ENCODE measurements at places on chromosomes 7 and 10.

- no peak for DNase-seq
Measured at GRCh38 chr7:117126676-117127075, 173.4 kb downstream of the ST7 start.

GRCh38 chr7:150972023-150972468 lies 6.1 kb downstream of the KCNH2 start:
- DNase-seq, result no peak

- DNase-seq, result no peak
Measured at GRCh38 chr7:66920256-66920655, 769 bp upstream of the TMEM248 start.

GRCh38 chr10:26437637-26438461 lies at the start of gene APBB1IP:
Gene APBB1IP, plus strand, starts transcription at chr10:26438341. Its CDS starts 53,986 bp downstream, at chr10:26492327.
- peak; percentile 54 for DNase-seq

DNA sequence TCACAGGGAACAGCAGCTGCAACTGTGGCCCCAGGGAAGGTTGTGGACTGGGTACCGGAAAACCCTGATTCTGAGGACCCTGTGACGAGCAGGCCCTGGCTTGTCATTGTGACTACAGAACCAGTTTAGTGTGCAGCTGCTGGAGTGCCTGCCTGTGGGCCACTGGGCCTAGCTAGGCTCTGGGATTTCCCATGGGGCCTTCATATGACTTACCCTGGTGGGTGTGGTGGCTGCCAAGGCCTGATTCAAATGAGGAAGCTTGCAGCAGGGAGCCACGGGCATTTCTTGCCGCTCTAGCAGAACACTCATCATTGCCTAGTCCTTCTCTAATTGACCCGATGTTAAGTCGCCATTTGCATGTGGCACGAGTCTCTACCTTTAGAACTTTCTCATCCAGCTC lies 14.7 kb upstream of the CAMK2G start:
- DNase-seq, result no peak

- no peak for DNase-seq
Measured at GRCh38 chr7:97001656-97002554, 3.4 kb upstream of the DLX6 start.

GRCh38 chr10:79050896-79051555 lies 17.7 kb upstream of the ZMIZ1 start:
- DNase-seq, result no peak

GRCh38 chr10:34250722-34251121 lies 564.4 kb downstream of the PARD3 start:
- no peak for DNase-seq

- DNase-seq, result no peak
Measured at GRCh38 chr10:122550983-122551382, 9.6 kb upstream of the DMBT1 start.

DNA sequence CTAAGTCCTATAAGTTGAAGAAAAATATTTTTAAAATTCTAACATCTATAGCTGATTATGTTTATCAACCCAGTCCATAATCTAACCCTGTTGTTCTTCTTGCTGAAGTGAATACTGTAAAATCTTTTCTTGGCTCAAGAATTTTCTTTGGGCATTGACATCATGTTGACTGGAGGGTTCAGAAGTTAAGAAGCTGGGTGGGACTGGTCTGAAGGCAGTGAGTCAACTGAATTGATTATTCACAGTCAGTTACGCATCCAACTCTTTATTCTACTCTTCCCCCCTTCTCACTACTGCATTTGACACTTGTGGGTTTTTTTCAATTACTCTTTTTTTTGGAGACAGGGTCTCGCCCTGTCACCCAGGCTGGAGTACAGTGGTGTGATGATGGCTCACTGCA lies 31.0 kb downstream of the DENND2A start:
- no peak for DNase-seq

DNA sequence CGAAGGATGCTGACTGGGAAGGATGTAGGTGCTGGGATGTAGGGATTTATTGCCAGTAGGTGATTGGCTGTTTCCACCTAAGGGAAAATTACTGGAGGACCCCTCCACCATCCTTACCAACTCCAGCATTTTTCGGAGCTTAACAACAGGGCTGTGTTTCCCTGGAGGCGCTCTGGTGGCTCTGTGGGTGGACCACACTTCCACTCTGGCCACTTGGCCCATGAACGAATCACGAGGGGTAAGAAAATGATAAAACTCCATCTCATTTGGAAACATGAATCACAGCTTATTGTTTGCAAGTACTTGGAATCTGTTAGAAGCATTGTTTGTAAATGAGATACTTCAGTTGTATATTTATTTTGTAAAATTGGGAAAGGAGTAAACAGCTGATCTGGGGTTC lies 3.0 kb downstream of the DOCK1 start:
- no peak for DNase-seq

GRCh38 chr7:152663148-152663740 lies 12.7 kb downstream of the XRCC2 start:
- no peak for DNase-seq

GRCh38 chr7:134022286-134022911 lies 104.7 kb upstream of the LRGUK start:
- no peak for DNase-seq

Data from stimulated activated CD4-positive, alpha-beta T cell treated with anti-CD3 and anti-CD28 coated beads, Interleukin-2, amount 100 ng/mL, for 24 hours (primary cell).